ENCODE measurements at places on chromosomes 2 and 18. TPM values are rescaled to one million over a fixed set of nuclear protein-coding genes. Genes with fewer than 3 reads are reported as not detected.

PRSS56 gene
- not detected for total RNA-seq

GRCh38 chr2:159362816-159363251, 76.3 kb upstream of the WDSUB1 start:
- DNase-seq, result peak; percentile 95

GRCh38 chr2:120539937-120540718, 194.2 kb downstream of the INHBB start:
- peak; percentile 27 for DNase-seq

- DNase-seq, result no peak
Measured at GRCh38 chr18:50099725-50100407, 95.1 kb downstream of the MYO5B start.

- DNase-seq, result peak; percentile 62
Measured at GRCh38 chr2:166384774-166385173, 9.0 kb upstream of the SCN9A start.

All from dermis blood vessel endothelial cell (primary cell).